Right atrium auricular region (tissue), 2 donors: ENCODE measurements at places on chromosomes 3 and 15. TPM values are rescaled to one million over a fixed set of nuclear protein-coding genes. Genes with fewer than 3 reads are reported as not detected.

DNA sequence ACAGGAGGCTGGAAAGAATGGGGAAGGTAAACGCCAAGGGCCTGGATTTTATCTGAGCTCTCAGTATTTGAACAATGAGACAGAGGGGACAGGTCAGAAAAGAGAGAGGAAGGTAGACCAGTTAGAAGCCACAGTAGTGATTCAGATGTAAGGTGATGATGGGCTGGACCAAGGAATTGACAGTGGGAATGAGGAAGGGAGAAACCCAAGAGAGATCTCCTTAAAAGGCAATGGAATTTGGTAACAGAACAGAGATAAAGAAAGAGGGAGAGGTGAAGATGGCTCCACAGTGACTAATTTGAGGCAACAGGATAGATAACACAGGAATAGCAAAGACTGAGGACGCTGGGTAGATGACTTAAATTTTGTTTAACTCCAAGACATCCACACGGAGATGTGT lies 11.4 kb upstream of the HEG1 start:
- no peaks in the 10 kb centered on the region for H3K27me3 ChIP-seq
- H3K4me1 ChIP-seq = no peaks in the 10 kb centered on the region
- peak overlapping the region; percentile 85 for H3K27ac ChIP-seq
- H3K36me3 ChIP-seq = no peaks in the 10 kb centered on the region

DNA sequence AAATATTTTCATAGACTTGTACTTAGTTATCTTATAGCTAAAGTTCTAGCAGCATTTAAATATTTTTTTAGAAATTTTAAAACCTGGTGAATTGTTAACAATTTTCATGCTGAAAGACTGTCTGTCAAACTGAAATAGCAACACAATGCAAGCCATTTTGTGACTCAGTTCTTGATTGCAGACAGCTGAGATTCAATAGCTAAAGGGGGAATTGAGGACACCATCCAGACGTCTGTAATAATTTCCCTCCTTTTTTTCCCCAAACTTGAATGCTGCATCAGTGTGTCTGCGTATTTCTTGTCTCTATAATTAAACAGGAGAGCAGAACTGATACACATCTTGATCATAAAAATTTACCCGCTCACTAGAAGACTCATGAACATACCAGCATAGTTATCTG lies 468.3 kb downstream of the GBE1 start:
- H3K27ac ChIP-seq = no peak overlapping the region
- no peak overlapping the region for H3K4me3 ChIP-seq
- no peaks in the 10 kb centered on the region for H3K27me3 ChIP-seq
- no peaks in the 10 kb centered on the region for H3K36me3 ChIP-seq
- no peak for DNase-seq

DNA sequence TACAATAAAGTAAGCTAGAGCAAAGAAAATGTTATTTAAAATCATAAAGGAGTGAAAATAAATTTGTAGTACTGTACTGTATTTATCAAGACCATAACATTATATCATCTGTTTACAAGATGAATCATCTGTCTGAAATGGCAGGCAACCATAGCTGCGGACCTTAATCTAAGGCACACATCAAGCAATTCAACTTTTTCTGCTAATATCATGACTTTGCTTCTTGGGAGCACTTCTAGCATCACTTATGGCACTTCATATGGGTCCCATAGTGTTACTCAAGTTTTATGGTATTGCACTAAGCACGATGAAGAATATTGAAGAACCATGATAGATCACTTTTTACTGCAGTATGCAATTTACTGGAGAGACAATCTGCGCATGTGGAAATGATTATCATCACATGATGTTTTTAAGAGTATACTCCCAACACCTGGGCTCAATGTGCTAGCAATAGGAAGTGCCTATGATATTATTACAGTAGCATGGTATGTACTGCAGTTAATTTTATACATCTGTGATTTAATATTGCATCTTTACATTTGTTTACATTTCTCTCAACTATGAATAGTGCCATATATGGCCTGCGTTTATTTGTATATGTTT lies 137.7 kb upstream of the NECTIN3 start:
- H3K4me3 ChIP-seq = no peak overlapping the region
- DNase-seq = no peak
- no peaks in the 10 kb centered on the region for H3K27me3 ChIP-seq
- no peak overlapping the region for H3K27ac ChIP-seq
- no peaks in the 10 kb centered on the region for H3K36me3 ChIP-seq
- H3K4me1 ChIP-seq = no peaks in the 10 kb centered on the region

UQCRC1 gene
- total RNA-seq = 847 TPM

DNA sequence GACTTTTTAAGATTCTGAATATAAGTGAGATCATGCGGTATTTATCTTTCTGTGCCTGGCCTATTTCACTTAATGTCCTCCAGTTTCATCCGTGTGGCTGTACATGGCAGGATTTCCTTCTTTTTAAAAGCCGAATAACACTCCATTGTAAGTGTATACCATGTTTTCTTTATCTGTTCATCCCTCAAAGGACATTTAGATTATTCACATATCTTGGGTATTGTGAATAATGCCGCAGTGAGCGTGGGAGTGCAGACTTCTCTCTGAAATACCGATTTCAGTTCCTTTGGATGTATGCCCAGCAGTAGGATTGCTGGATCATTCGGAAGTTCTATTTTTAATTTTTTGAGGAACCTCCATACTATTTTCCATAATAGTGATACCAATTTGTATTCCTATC lies 136.1 kb downstream of the APBA2 start:
- no peak for DNase-seq
- H3K4me3 ChIP-seq = no peak overlapping the region
- H3K27me3 ChIP-seq = no peaks in the 10 kb centered on the region
- H3K4me1 ChIP-seq = no peaks in the 10 kb centered on the region
- no peak overlapping the region for H3K27ac ChIP-seq

- peak overlapping the region; percentile 21 for H3K27ac ChIP-seq
- no peak overlapping the region for H3K4me3 ChIP-seq
- DNase-seq = no peak
- no peaks in the 10 kb centered on the region for H3K4me1 ChIP-seq
Measured at GRCh38 chr3:8579096-8579495, 65.5 kb downstream of the SSUH2 start.

KCNAB1 gene
- total RNA-seq = 3.2 TPM

FBXL22 gene
- 13.8 TPM for total RNA-seq
